OCI-LY7 (cell line): ENCODE measurements at places on chromosomes 1 and 21. TPM values are rescaled to one million over a fixed set of nuclear protein-coding genes. Genes with fewer than 3 reads are reported as not detected.

Gene DNAJC28
- total RNA-seq: 0.95 and 1.1 TPM in 2 replicates

DNA sequence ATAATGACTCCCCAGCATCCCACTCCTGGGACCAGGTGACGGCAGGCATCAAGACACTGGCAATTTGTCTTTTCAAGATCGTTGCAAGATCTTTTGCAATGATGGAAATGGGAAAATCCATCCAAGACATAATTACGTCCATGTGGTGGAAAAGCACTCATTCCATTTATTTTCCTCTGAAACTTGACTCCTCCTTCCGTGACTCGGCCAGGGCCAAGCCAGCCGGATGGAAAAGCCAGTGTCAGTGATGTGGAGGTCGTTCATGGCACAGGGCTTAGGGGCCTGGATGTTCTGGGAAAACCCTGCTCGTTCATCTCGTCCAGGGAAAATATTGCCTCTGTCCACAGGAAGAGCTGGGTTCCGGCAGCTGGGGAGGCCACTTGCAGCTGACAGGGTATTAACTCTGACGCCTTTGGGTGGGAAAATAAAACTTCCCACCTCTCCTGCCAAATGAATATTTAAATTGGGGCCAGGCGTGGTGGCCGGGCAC is 46.2 kb downstream of the C1orf198 start:
- no peak for DNase-seq

Gene CD2
- total RNA-seq: not detected in 2 replicates

- DNase-seq: no peak
Observed at GRCh38 chr1:100953960-100954730, 58.3 kb downstream of the SLC30A7 start.

DNA sequence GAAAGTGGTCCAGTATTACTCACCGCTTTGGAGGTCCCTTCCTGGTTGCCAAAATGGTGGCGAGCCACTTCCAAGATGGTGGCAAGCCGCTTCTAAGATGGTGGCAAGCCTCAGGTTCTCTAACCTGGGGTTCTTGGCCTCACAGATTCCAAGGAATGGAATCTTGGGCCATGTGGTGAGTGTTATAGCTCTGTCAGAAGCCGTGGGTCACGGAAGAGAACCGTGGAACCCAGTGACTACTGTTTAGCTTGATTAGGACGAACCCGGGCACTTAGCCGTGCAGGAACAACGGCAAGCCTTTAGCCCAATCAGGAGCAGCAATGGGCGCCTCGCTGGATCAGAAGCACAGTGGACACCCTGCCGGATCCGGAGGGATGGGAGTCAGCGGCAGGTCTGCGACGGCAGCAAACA is 356.2 kb upstream of the TMPRSS15 start:
- no peak for DNase-seq

- DNase-seq: peak; percentile 24
Observed at GRCh38 chr1:237851210-237851845, 39.4 kb downstream of the ZP4 start.

Gene AMPD1
- total RNA-seq: not detected in 2 replicates

Gene PPIAL4G
- total RNA-seq: not detected in 2 replicates

DNA sequence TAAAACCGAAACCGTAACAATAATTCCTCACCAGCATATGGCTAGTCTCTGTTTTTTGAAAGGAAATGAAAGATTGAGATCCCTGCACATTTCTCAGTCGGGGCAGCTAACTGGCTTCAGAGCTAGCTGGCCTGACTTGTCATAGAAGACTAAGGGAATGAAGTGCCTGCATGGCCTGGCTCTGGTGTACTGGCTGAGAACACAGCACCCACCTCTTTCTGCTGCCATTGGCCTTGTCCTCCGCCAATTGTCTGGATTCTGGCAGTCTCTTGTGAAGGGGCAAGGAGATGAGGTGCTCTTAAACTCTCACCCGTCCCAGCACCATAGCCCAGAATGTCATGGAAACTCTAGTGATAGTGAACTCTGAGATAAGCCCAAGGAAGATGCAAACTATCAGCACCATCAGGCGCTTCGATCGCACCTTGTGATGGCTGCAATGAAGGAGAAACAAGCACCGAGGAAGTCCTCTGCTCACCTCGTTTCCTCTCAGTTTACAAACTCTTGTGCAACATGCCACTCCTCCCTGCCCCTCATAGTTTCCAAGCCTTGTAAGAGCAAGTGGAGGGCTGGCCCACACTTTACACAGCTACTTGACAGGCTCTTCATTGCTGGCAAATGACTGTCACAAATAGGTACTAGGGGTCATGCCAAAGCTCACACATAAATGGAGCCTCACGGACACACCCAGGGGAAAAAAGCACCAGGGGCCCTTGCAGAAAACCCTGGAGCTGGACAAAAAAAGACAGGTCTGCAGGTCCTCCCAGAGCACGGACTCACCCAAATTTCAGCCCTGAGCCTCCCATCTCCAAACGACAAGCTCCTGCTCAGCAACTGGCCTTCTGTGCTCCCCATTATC is 16.4 kb downstream of the INPP5B start:
- DNase-seq: peak; percentile 68

DNA sequence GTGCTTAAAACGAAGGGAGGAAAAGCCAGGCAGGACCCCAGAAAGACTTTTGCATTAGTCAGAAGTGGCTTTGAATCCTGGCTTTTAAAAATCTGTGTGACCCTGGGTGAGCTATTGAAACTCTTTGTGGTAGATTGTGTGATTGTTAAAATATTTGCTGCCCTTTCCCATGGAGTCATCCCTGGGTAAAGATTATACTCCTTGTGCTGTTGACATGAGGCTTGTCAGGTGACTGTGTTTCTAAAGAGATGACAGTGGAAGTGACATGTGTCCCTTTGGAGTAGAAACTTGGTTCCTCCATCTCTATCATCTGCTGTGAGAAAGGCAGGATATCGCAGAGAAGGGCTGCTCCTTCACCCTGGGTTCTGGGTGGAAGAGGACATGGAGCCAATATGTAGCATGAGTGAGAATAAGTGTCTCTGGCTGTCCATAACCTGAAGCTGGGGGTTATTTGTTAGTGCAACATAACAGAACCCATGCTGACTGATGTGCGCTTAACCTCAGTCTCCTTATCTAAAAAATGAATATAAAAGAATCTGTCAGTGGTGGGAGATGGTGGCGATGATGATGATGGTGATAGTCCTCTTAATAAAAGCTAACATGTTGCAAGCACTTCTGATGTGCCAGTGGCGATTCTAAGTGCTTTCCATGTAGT is 187.6 kb downstream of the RHOU start:
- DNase-seq: no peak

Gene S100A13
- total RNA-seq: 6.9 and 10.3 TPM in 2 replicates

Gene SDC3
- 0.50 TPM in 1 of 2 replicates, not detected in the other for total RNA-seq

GRCh38 chr1:6033986-6034749 is 11.5 kb upstream of the KCNAB2 start:
- DNase-seq: peak; percentile 12

GRCh38 chr1:181110013-181110412 is 21.5 kb downstream of the IER5 start:
- DNase-seq: no peak

Gene FBXO28
- 17.4 and 20.1 TPM in 2 replicates for total RNA-seq
